NCI-H446 (cell line): ENCODE measurements at places on chromosomes 3 and 15.

DNA sequence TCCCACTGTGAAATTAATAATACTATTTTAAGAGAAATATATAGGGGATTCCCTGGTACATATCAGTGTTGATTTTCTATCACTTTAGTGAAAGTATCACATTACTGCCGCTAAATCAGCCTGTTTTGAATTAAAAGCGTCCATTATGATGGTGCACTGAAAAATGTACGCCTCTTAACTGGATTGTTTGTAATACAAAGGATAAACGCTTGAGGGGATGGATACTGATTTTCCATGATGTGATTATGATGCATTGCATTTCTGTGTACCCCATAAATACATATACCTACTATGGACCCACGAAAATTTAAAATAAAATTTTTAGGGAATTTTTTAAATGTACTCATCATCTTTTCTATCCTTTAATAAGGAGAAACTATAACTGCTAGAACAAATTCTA lies 478.6 kb downstream of the MAGI1 start:
- no peak for DNase-seq

GRCh38 chr3:31748933-31749295 lies 216.2 kb downstream of the STT3B start:
- no peak for DNase-seq

- no peak for DNase-seq
Observed at GRCh38 chr15:43118829-43119228, 13.0 kb upstream of the UBR1 start.

GRCh38 chr3:127206154-127206553 lies 13.2 kb downstream of the PRR23E start:
- no peak for DNase-seq

DNA sequence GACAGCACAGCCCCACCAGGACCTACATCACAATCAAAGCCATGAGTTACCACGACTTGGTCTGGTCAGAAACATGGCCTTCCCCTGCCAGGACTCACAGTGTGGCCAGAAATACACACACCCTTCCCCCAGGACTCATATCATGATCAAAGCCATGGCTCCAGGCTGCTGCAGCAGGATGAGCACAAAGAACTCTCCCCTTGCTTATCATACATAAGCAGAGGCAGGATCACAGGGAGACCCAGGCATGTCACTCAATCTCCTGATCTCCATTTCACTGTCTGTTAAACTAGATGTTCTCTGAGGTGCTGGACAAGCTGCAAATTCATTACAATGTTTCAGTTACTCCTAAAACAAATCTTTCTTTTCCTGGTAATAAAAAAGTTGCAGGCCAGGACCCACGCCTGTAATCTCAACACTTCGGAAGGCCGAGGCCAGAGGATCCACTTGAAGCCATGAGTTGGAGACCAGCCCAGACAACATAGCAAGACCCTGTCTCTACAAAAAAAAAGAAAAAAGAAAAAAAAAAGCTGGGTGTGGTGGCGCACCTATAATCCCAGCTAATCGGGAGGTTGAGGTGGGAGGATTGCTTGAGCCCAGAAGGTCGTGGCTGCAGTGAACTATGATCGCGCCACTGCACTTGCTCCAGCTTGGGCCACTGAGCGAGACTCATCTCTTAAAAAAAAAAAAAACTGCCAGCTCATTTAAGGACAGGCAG lies 1.2 kb downstream of the PFKFB4 start:
- no peak for DNase-seq

DNA sequence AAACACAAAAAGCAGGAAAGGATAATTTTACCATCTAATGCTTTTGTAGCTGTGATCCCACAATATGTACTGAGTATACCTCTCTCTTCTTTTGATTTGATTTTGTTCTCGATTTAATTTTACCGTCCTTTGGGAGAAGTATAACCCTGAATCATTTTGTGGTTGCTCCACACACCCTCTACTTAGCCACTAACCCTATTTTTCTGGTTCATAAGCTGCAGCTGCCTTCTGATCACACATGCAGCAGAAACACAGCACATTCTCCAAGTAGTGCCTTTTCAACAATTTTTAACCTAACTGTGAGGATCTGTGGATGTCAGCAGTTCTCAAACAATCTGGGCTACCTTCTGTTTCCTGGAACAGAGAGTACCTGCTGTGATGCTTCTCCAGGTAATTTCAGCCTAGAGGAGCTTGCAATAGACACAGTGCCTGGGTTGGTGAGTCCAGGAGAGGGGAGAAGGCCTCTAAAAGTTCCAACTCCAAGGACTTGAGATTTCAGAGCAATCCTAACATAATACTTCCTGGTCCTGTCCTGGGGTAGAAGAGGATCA lies 40.3 kb downstream of the HGD start:
- no peak for DNase-seq
